Right renal pelvis (tissue), 4 donors: ENCODE measurements at places on chromosomes 5 and 9.

DNA sequence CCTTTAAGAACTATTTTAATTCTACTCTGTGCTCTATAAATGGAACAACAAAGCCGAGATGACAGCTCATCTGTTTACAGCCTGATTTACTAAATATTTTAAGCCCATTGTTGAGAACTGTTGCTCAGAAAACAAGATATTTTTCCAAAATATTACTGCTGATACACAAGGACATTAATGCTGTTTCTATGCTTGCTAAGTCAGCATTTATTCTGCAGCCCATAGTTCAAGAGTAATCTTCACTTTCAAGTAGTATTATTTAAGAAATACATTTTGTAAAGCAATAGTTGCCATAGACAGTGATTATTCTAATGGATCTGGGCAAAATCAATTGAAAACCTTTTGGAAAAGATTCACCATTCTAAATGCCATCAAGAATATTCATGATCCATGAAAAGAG lies 208.3 kb downstream of the CDH12 start:
- DNase-seq = no peak

DNA sequence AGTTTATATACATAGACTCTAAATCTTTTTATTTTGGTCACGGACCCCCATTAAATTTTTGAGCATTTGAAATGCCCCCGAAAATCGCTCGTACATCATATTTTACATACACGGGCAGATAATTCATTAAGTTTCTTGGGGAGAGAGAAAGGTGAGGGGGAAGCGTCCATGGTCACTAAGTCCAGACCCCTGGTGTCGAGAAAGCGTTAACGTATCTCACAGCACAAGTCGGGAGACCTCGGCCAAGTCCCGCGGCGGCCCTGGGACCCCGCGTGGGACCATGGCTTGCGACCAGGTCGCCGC lies 794 bp downstream of the PTBP3 start:
- DNase-seq = no peak

DNA sequence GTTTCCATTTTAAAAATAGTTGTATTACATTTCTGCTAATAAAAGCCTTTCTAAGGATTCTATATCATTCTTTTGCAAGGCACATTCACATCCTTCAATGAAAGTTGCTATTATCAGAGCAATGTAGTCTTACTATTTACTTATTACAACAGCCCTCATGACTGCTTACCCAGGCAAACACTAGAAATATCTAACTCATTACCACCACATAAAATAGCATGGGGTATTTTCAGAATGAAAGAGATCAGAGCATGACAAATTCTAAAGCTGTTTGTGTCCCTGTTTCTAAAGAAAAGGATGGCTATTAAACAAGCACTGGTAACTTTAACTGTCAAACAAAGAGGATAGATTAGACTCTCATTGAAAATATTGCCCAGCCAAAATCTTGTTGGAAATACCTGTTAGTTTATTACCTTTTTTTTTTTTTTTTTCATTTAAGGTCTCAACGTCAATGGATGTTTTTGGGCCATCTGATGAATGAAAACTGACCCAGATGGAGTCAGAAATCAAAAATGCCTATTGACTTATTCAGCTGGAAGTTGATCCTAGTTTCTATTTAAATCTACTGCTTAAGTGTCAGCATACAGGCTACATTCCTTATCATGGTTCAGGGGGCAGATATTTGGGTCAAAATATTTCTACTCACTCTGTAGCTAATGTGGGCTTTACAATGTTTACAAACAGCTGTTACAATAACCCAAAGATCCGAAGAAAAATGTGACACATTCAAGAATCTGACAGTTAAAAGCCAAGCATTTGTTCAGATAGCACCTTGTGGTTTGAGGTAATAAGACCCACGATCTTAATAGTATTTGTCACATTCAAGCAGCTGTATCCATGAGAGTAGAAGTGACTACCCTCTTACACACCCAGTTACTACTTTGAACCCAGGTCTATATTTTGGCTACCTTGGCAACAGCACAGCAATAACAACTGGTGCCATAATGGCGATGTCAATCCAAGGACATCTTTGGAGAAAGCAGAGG lies 554.8 kb upstream of the MEF2C start:
- no peak for DNase-seq

GRCh38 chr5:73365301-73365853 lies 83.2 kb downstream of the FOXD1 start:
- DNase-seq = no peak

DNA sequence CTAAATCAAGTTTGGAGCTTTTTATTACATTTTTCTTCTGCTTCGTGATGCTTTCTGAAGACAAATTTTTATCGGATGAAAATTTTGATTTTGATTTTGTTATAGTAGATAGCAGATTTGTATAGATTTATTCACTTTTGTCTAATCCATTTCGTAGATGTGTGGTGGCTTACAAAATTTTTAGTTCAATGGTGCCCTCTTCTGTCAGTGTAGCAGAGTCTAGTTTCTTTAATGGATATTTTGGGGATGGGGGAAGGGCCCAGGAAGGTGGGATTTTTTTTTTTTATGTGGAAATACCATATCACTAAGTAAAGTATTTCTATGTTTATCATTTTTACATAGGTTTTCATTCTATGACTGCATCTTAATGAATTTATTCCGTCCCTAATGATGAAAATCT lies 259.9 kb upstream of the TARS1 start:
- no peak for DNase-seq

DNA sequence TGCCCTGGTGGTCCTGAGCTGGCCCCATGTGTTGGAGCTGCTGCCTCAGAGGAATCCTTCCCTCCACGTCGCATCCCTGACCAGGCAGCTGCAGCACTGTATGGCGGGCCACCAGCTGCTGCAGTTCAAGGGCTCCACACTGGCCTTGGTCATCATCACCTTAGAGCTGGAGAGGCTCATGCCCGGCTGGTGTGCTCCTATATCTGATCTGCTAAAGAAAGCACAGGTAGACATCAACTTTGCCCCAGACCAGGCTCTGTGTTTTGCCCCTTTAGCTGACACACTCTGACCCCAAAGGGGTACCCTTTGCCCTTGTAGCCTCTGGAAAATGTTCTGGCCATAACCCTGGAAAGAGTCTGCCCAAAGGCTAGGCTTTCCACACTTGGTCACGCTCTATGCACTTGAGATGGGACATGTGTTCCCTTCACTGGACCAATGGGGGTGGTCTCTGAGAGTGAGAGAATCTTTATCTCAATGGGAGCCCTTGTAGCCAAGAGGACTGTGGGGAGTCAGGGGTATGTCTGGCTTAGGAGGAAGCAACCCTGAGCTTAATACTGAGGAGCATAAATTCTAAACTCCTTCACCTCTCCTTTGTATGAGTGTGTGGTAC lies 4.8 kb downstream of the CCNI2 start:
- DNase-seq = no peak

- DNase-seq = no peak
These were observed 544 bp downstream of the FNBP1 start for GRCh38 chr9:130042406-130042884.

DNA sequence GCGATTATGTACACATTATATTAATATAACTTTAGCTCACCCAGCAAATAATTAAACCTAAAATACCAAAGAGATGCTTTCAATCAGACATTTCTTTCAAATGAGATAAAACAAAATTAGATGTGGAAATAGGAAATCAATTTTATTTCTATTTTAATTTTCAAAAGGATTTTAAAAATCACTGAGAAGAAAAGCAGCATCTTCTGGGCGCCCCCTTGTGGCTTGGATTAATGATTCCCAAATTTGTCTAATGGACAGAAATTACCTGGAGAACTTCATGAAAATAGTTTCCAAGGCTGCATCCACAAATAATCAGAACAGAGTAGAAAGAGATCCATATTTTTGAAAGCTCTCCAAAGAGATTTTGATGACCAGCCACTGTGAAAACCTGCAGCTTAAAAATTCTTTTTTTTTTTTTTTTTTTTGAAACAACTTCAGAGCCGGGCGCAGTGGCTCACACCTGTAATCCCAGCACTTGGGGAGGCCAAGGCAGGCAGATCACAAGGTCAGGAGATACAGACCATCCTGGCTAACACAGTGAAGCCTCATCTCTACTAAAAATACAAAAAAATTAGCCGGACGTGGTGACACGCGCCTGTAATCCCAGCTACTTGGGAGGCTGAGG lies 50.9 kb upstream of the CEMIP2 start:
- DNase-seq = peak; percentile 13

- DNase-seq = no peak
These were observed 19.3 kb downstream of the GAPVD1 start for GRCh38 chr9:125280945-125281344.

GRCh38 chr5:133468596-133468995 lies 143.7 kb downstream of the FSTL4 start:
- DNase-seq = no peak

GRCh38 chr9:121927636-121928035 lies 165.5 kb downstream of the TTLL11 start:
- DNase-seq = no peak
